ENCODE measurements at places on chromosomes 2 and 18. TPM values are rescaled to one million over a fixed set of nuclear protein-coding genes. Genes with fewer than 3 reads are reported as not detected.

Gene EMILIN2
- total RNA-seq: 2.3 TPM

GRCh38 chr2:206083602-206084438 is 2.2 kb downstream of the INO80D start:
- H3K27me3 ChIP-seq: no peaks in the 10 kb centered on the region
- peak overlapping the region; percentile 87 for H3K4me3 ChIP-seq
- peaks cover 41% of the 10 kb centered on the region for H3K4me1 ChIP-seq
- peak; percentile 66 for DNase-seq
- peak overlapping the region; percentile 92 for H3K27ac ChIP-seq

Gene CDK5R2
- total RNA-seq: 0.61 TPM

GRCh38 chr2:147109291-147109690 is 735.5 kb upstream of the ACVR2A start:
- H3K27ac ChIP-seq: no peak overlapping the region
- no peak overlapping the region for H3K4me3 ChIP-seq
- H3K36me3 ChIP-seq: no peaks in the 10 kb centered on the region
- DNase-seq: no peak
- H3K27me3 ChIP-seq: no peaks in the 10 kb centered on the region
- H3K4me1 ChIP-seq: no peaks in the 10 kb centered on the region

- H3K27me3 ChIP-seq: no peaks in the 10 kb centered on the region
- no peak for DNase-seq
- no peaks in the 10 kb centered on the region for H3K36me3 ChIP-seq
- no peak overlapping the region for H3K4me3 ChIP-seq
These were observed 81.5 kb downstream of the GAREM1 start for GRCh38 chr18:32389191-32389590.

DNA sequence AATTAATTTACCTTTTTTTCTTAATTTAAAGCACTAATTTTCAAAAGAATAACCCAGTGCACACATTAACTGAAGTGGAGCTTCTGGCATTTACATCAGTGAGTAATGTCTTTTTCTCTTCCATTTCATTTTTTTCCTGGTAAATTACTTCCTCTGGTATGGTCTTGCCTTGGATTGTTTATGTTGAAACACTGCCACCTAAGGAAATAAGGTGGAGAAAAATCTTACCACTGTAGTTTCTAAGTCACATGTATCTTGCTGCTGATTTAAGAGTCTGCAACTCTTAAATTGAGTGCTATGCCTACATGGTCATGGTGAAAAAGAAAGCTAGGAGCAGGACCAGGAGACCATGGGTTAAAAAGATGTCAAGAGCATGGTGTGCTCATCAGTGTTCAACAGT is 51.0 kb downstream of the TTC27 start:
- no peaks in the 10 kb centered on the region for H3K27me3 ChIP-seq
- H3K4me3 ChIP-seq: no peak overlapping the region
- H3K4me1 ChIP-seq: no peaks in the 10 kb centered on the region
- no peak overlapping the region for H3K27ac ChIP-seq

DNA sequence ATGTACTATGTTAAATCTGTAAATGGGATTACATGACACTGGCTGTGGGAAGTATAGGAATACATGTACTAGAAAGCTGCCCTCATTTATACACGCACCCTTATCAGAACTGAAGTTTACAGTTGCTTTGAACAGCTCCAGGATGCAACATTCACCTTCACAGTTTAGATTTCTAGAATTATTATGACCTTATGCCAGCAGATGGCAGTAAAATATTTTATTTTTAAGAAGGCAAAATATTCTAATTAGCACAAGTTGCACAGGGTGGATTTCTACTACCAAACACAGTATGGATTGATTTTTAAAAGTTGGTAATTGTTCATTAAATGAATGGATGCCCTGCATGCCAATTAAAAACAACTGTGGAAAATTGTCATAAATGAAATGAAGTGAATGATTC is 670.4 kb downstream of the KCNJ3 start:
- no peaks in the 10 kb centered on the region for H3K36me3 ChIP-seq
- no peak overlapping the region for H3K4me3 ChIP-seq
- no peak overlapping the region for H3K27ac ChIP-seq
- peak; percentile 54 for DNase-seq

- no peak overlapping the region for H3K27ac ChIP-seq
- no peaks in the 10 kb centered on the region for H3K4me1 ChIP-seq
- no peak overlapping the region for H3K4me3 ChIP-seq
- no peaks in the 10 kb centered on the region for H3K36me3 ChIP-seq
- no peaks in the 10 kb centered on the region for H3K27me3 ChIP-seq
These were observed 119.9 kb upstream of the PIEZO2 start for GRCh38 chr18:11269257-11269656.

- no peak overlapping the region for H3K4me3 ChIP-seq
- H3K27ac ChIP-seq: no peak overlapping the region
- no peaks in the 10 kb centered on the region for H3K27me3 ChIP-seq
- no peaks in the 10 kb centered on the region for H3K36me3 ChIP-seq
These were observed 697 bp upstream of the SPATS2L start for GRCh38 chr2:200305797-200306195.

- no peak for DNase-seq
- H3K27me3 ChIP-seq: no peaks in the 10 kb centered on the region
- no peaks in the 10 kb centered on the region for H3K4me1 ChIP-seq
- no peaks in the 10 kb centered on the region for H3K36me3 ChIP-seq
- H3K27ac ChIP-seq: no peak overlapping the region
These were observed 270.3 kb downstream of the NEDD4L start for GRCh38 chr18:58314284-58314683.

DNA sequence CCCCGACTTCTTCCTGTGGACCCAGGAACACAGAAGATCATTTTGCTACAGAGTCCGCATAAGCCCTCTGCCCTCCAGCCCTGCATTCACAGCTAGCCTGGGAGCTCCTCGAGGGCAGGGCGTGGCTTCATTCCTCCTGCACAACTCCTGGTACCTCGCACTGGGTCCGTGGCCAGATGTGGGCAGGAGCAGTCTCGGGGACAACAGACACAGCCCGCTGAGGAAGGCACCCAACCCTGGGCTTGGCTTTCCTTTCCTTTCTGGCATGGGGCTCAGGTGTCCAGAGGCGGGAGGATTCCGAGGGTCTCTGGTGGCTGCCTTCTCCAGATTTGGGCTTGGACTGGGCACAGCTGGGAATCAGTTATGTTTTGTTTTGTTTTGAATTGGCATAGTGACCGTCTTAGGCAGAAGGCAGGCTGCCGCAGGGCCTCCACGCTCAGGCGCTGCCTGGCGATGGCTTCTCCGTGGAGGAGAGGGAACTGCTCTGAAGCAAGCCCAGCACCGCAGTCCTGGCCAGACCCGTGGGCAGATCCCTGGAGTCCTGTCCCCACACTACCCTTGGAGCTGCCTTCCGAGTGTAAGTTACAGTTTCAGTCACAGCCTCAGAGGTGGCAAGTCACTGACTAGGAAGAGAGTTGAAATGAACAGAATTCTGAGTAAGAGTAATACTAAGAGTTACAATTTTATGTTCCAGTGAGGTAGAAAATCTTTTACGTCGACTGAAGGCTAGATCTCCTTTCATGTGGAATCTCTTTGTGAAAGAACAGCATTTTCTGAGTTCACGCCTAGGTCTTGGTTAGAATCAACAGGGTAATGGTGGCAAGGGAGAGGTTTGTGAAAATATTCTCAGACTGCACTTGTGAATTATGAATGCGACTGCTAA is 47.9 kb downstream of the LDLRAD4 start:
- H3K4me1 ChIP-seq: no peaks in the 10 kb centered on the region
- H3K4me3 ChIP-seq: no peak overlapping the region
- DNase-seq: no peak
- no peaks in the 10 kb centered on the region for H3K27me3 ChIP-seq

- no peaks in the 10 kb centered on the region for H3K27me3 ChIP-seq
- H3K4me1 ChIP-seq: peaks cover 8% of the 10 kb centered on the region
- no peak overlapping the region for H3K4me3 ChIP-seq
- no peak overlapping the region for H3K27ac ChIP-seq
- DNase-seq: peak; percentile 55
- no peaks in the 10 kb centered on the region for H3K36me3 ChIP-seq
These were observed 313.8 kb downstream of the PDE11A start for GRCh38 chr2:177758591-177759371.

Gene IRS1
- 3.9 TPM for total RNA-seq

DNA sequence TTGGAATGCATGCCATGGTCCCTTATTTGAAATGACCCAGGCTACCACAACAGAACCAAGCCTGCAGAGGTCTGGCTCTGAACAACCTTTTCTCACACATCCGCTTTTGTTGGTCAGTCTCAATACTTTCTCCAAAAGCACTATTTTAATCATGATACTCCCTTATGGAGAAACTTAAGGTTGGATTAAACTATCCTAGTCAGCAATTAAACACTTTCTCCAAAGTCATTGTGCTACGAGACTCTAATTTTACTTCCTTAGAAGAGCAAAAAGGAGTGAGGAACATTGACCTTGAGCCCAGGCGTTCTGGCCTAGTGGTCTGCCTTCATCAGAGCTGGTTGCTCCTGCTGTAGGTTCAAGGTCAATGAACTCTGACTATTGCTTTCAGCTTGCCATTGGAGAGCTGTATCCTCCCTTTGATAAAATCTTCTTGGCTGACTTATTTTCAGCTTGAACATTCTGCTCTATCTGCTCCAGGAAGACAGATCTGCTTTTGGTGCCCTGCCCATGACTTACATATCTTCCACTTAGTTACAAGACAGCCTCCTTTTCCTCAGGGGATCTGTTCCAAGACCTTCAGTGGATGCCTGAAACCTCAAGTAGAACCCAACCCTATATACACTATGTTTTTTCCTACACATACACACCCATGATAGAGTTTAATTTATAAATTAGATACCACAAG is 91.2 kb downstream of the NCKAP5 start:
- H3K4me3 ChIP-seq: no peak overlapping the region
- no peaks in the 10 kb centered on the region for H3K36me3 ChIP-seq
- H3K27ac ChIP-seq: no peak overlapping the region
- H3K27me3 ChIP-seq: no peaks in the 10 kb centered on the region
- H3K4me1 ChIP-seq: no peaks in the 10 kb centered on the region

GRCh38 chr2:167832868-167833287 is 414.5 kb downstream of the STK39 start:
- DNase-seq: no peak
- H3K36me3 ChIP-seq: no peaks in the 10 kb centered on the region
- H3K4me3 ChIP-seq: no peak overlapping the region

GRCh38 chr2:130336877-130337734 is 5.6 kb upstream of the IMP4 start:
- peak; percentile 90 for DNase-seq
- peak overlapping the region; percentile 68 for H3K27ac ChIP-seq
- H3K4me1 ChIP-seq: peaks cover 38% of the 10 kb centered on the region
- no peaks in the 10 kb centered on the region for H3K27me3 ChIP-seq
- peak overlapping the region; percentile 60 for H3K4me3 ChIP-seq

Gene IHH
- not detected for total RNA-seq

Gene CYRIA
- 4.2 TPM for total RNA-seq

Gene ASPRV1
- 0.71 TPM for total RNA-seq

Gene CCBE1
- total RNA-seq: not detected

Gene LYG2
- total RNA-seq: not detected

GRCh38 chr2:173402405-173402974 is 47.8 kb downstream of the CDCA7 start:
- H3K27me3 ChIP-seq: no peaks in the 10 kb centered on the region
- no peaks in the 10 kb centered on the region for H3K36me3 ChIP-seq
- no peak overlapping the region for H3K4me3 ChIP-seq

GRCh38 chr2:229620289-229620688 is 94.1 kb downstream of the DNER start:
- no peaks in the 10 kb centered on the region for H3K36me3 ChIP-seq
- no peaks in the 10 kb centered on the region for H3K4me1 ChIP-seq
- H3K27ac ChIP-seq: no peak overlapping the region
- H3K27me3 ChIP-seq: no peaks in the 10 kb centered on the region
- no peak overlapping the region for H3K4me3 ChIP-seq
- DNase-seq: no peak

DNA sequence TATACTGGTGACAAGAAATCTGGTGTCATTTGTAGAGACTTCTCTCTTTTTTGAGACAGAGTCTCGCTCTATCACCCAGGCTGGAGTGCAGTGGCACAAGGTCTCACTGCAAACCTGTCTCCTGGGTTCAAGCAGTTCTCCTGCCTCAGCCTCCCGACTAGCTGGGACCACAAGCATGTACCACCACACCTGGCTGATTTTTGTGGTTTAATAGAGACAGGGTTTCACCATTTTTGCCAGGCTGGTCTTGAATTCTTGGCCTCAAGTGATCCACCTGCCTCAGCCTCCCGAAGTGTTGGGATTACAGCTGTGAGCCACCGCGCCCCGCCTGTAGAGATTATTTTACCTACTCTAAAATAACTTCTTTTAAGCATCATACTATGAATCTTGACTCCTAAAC is 6.5 kb downstream of the HNRNPLL start:
- peaks cover 18% of the 10 kb centered on the region for H3K36me3 ChIP-seq
- H3K27ac ChIP-seq: no peak overlapping the region

DNA sequence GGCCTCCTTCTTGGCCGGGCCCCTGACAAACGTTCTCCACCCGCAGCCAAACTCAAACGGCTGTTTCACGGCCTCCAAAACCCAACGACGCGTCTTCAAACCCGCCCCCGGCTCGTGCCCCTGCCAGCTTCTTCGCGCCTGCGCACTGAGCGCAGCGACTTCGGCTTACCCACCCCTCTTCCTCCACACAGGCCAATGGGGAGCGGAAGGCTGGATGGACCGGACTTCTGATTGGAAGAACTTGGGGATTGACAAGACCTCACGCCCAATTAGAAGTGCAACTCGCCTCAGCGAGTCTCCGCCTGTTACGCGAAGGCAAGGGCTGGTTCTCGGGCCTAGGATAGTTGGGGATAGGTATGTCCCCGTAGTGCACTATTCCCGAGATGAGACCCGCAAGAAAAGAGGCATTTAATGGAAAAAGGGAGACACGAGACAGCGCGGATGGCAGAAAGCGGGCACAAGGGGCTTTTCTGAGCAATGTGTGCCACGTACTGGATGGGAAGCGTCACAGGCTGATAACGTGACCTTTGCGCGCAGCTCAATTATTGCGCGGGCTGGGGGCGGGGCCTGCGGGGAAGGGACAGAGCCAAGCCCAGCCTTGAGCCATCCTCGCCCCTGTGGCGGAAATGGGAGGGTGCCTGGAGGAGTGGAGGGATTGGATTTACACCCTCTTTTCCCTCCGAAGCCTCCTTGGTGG is at the start of gene LAPTM4A:
TSS of gene LAPTM4A (minus strand) at position 97 of the 697 bp plus-strand sequence. CDS start 108 bp downstream, outside the sequence.
- peak within 1 kb of the TSS; percentile 85 for H3K27ac ChIP-seq
- no peaks in the 10 kb centered on the region for H3K36me3 ChIP-seq
- no peaks in the 10 kb centered on the region for H3K27me3 ChIP-seq
- peaks cover 31% of the 10 kb centered on the region for H3K4me1 ChIP-seq
- H3K4me3 ChIP-seq: peak within 1 kb of the TSS; percentile 87
- DNase-seq: peak; percentile 100

GRCh38 chr2:36441816-36442215 is 86.2 kb downstream of the CRIM1 start:
- H3K4me3 ChIP-seq: no peak overlapping the region
- H3K27me3 ChIP-seq: no peaks in the 10 kb centered on the region
- no peak overlapping the region for H3K27ac ChIP-seq
- no peaks in the 10 kb centered on the region for H3K4me1 ChIP-seq

Gene SIGLEC15
- total RNA-seq: 1.6 TPM

- H3K27ac ChIP-seq: no peak overlapping the region
- peaks cover 10% of the 10 kb centered on the region for H3K4me1 ChIP-seq
- no peak for DNase-seq
- no peaks in the 10 kb centered on the region for H3K27me3 ChIP-seq
- peaks cover 1% of the 10 kb centered on the region for H3K36me3 ChIP-seq
These were observed 115.1 kb downstream of the CMPK2 start for GRCh38 chr2:6750411-6751158.
